ENCODE measurements at places on chromosomes 5 and 9.

DNA sequence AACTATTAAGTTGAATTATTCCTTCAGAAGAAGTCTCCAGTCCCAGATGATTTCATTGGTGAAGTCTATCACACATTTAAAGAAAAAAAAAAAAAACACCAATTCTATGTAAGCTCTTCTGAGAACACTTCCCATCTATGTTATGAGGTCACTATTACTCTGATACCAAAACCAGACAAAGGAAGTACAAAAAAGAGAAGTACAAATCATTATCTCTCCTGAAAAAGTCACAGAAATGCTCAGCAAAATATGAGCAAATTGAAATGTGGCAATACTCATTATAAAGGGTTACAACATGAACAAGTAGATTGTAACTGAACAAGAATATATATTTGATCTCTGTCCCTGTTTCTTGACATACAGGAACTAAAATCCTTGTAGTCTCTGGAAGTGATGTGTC, 280.4 kb downstream of the TLE1 start:
- no peak for DNase-seq

- no peak for DNase-seq
Measured at GRCh38 chr5:95838001-95838520, 15.5 kb upstream of the GLRX start.

DNA sequence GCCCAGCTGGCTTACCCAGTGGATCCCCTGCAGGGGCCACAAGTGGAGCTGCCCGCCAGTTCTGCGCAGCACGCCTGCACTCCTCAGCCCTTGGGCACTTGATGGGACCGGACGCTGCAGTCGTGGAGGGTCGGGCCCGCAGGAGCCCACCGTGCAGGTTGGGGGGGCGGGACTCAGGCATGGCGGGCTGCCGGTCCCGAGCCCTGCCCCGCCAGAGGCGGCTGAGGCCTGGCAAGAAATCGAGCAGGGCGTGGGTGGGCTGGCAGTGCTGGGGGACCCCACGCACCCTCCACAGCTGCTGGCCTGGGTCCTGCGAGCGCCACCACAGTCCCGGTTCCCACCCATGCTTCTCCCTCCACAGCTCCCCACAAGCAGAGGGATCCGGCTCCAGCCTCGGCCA, 19.2 kb upstream of the BTNL3 start:
- no peak for DNase-seq

DNA sequence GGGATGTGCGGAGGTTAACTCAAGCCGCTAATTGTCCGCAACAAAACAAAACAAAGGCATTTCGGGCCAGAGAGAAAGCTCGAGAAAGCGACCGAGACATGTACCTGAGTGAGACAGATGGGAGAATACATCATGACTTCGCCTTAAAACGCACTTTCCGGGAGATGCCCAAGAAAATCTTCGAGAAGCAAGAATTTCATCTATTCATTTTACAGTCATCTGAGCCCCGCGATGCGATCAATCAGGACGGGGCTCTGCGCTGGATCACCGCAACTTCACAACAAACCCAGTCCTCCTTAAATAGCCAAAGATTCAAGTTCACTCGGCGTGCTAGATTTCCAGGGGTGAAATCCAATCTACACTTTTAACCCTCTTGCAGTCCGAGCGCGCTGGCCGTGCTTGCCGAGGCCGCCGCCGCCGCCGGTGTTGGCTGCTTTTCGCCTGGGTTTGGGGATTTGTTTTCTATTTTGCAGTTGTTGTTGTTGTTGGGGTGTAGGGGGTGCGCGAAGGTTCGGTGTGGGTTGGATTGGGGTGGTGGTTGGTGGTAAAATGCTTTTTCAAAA, 482 bp downstream of the NFIB start:
- DNase-seq: no peak

DNA sequence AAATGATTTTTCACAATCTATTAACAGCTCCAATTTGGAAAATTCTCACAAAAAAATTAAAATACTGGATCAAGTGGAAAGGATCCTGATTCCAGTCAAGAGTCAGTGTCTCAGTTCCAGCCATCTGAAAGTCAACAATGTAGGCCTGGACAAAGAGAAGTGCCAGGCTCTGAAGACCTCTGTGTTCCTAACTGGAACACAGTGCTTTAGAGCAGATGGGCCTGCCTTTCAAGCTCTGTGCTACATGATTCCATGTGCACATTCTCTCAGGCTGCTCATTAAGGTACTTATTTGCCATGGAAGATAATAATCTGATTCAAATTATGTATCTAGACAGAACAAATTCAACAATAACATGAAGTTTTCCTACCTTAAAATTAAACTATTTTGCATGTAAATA, 30.2 kb upstream of the ALDH1A1 start:
- DNase-seq: no peak

GRCh38 chr9:14769230-14769571, 46.7 kb upstream of the CER1 start:
- DNase-seq: no peak

DNA sequence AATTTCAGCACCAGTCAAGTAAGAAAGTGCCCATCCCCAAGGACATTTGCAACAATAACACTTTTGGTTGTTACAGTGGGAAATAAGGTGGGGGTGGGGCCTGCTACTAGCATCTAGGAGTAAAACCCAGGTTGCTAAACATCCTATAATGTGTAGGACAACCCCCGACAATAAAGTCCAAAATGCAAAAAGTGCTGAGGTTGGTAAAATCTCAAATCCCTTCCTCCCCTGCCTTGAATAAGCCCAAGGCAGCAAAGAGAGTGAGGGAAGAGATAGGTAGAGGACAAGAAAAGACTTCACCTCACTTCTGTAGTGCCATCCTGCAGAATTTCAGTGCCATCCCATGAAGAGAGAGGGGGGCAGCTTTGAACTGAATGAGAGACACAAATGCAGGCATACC, 117.5 kb upstream of the NIPBL start:
- no peak for DNase-seq

GRCh38 chr5:158525663-158526062, 574.1 kb downstream of the EBF1 start:
- DNase-seq: no peak
